NCI-H2029 treated with DMSO at 0.1 percent for 48 hours (cell line): ENCODE measurements at places on chromosomes 16 and 17.

GRCh38 chr17:2023692-2024571, 1.2 kb downstream of the RTN4RL1 start:
- no peak for DNase-seq

GRCh38 chr16:6665126-6665525, 667.5 kb upstream of the RBFOX1 start:
- DNase-seq, result no peak

- DNase-seq, result no peak
Measured at GRCh38 chr16:80664786-80665185, 124.0 kb downstream of the DYNLRB2 start.

GRCh38 chr16:19860166-19861041, 24.2 kb downstream of the GPRC5B start:
- no peak for DNase-seq

DNA sequence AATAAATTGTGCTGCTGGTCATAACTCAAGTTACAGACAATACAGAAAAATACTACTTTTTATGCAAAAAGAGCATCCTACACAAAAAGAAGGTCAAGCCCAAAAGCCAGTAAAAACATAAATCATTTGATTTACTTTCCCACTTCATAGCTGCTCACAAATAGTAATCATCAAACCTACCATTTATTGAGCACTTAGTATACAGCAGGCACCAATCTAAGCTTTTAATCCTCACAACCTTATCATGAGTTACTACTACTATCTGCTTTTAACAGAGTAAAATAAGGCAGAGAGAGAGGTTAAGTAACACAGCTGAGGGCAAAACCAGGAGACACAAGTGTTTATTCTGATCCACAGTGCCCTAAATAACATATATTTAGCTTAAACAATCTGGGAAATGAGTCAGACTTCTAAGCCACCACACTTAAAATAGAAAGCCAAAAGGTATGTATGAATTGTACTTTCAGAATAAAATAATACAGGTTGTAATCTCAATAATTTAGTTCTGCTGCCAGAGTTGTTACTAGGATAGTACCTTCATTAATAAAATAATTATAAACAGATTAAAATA, 1.7 kb upstream of the AARS1 start:
- no peak for DNase-seq
